ENCODE measurements at places on chromosomes 3 and 15. TPM values are rescaled to one million over a fixed set of nuclear protein-coding genes. Genes with fewer than 3 reads are reported as not detected.
A peak's percentile ranks its signal among the peaks of the same experiment; 100 is the strongest.

DNA sequence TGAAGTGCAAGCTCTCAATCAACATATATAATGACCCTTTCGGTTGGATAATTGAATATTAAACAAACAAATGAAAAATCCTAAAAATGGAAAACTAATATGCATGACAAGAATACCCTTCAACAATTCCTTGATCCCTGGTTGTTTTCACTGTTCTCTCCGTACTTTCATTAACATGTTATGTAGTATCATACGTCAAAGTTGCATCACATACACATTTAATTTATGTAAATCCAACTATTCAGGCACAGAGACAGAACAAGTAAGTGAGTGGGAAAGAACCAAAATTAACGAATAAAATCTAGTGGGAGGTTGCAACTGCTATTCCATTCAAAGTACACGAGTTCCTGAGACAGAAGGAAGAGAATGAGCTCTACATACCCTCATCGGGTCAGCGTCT is 176.0 kb downstream of the SUCLG2 start:
- no peak for DNase-seq

GRCh38 chr15:40859206-40859851 is 14.7 kb downstream of the RHOV start:
- DNase-seq = peak; percentile 88

- no peak for DNase-seq
Measured at GRCh38 chr3:158233791-158234190, 123.9 kb downstream of the RSRC1 start.

DNA sequence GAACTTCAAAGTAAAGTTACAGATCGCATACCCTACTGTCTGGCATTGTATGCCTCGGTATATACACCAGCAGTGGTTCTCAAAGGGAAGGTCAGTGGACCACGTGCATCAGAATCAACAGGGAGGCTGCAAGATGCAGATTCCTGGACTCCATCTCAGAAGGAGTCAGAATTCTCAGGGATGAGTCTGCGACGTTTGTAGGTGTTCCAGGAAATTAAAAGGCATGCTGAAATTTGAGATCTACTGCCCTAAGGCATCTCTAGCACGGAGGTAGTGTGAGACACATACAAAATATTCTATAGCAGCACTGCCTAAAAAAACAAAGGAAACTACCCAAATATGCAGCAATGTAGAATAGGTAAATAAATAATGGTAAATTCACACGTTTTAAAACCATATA is 136.8 kb upstream of the BNIP2 start:
- DNase-seq = no peak

The CEP152 gene
- total RNA-seq = 5.9 TPM

GRCh38 chr3:73175698-73176097 is 114.2 kb downstream of the EBLN2 start:
- DNase-seq = no peak
